NB4 (cell line): ENCODE measurements at places on chromosomes 7 and 10.

DNA sequence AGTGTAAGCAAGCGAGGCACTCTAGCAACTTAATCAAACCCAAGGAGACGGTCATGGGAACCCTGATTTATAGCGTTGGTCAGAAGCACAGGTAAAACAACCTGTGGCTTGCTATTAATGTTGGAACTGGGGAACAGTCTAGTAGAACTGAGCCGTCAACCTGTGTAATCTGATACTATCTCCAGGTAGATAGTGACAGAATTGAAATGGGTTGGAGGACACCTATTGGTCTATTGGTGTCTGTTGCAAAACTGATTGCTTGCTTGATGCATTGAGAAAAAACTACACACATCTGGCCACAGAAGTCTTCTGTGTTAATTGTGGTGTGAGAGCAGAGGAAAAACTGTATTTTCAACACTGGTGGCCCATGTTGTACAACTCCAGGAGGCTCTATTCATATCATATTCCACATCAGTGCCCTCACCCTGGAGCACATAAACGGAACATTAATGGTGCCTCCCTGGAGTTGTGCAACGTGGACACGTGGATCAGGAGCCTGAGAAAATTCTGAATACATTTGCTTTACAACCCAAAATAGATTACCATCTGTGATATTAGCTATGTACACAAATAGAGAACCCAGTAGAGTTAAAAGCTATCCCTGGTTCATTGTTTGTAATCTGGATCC is 112.2 kb downstream of the MYO3A start:
- DNase-seq, result no peak

DNA sequence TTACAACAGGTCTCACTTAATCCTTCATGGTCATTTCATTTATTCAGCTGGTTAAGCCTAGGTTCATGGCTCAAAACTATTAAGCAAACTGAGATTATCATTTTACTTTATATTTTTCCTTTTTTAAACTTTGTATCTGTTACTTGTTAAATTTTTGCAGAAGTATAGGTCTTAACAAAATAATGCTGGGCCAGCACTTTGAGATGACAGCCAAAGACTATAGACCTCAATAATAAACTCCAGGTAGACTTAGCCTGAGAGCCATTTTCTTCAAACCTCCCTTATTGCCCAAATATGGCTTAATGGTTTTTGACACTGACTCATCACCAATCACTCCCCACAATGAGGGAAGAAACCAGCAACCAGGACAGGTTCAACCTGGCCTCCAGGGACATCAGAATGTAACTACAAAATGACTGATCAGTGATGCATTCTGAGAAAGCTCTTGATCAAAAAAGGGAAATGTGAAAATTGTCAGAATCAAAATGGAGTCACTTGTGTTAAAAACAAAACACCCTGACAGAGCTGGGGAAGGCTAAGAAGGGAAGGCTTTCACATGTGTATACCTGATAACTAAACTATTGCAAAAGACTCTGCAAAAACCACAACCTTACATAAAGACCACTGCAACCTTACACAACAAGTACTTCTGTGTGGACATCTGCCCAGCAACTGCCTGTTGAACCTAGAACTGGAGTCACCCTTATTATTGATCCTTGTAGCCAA is 2.1 kb upstream of the CCDC126 start:
- DNase-seq, result peak; percentile 90

DNA sequence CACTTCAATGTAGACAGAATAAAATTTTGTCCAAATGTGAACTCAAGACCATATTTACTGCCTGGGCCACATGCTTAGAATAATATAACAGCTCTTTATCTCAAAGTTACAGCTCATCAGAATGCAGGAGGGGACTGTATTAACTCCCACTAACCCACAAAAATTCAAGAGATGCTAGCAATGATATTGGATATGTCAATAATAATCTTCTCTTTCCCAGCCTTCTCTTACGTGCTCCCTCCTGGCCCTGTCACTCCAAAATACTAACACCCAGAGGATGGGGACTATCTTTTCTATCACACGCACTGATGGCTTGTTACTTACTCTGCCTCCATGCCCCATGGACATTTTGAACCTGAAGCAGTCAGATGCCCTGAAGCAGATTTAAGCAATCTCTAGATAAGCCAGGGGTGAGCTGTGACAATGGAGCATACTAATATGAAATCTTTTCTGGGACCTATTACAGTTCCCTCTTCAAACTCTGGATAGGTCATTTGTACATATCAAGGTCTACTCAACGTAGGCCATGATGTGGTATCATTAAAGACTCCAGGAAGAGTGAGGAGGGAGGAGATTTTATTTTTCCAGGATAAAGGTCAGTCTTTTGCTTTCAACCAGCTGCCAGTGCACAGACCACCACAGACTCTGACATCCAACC is 803.0 kb downstream of the GRM8 start:
- no peak for DNase-seq

DNA sequence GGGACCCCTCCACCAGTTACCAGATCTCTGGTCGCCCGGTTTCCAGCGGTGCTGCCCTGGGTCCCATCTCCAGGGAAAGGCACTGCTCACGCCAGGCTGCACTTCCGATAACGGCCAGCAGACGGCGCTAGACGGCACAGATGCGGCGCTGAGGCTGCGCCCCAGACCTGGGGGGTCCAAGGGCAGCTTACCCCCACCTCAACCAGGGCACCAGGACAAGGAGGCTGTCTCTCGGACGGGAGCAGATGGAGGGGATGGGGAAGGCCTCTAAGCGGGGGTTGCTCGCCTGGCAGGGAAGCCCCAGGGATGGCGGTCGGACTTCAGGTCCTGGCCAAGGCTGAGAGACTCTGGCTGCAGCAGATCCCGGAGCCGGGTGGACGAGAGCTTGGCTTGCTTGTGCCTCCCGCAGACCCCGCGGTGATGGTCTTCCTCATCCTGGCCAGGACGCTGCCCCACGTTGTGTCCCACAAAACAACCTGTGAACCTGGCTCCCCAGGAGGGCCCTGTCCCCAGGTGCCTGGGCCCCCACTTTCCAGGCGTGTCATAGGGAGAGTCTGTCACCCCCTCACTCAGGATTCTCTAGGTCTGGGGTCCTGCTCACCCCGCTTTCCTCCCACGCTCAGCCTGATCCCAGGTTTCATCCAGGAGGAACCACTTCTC is 23.9 kb upstream of the ZNF716 start:
- peak; percentile 12 for DNase-seq

GRCh38 chr10:108203905-108204527 is 1039.5 kb upstream of the SORCS1 start:
- DNase-seq, result no peak

- no peak for DNase-seq
Observed at GRCh38 chr10:94916423-94916822, 22.0 kb upstream of the CYP2C9 start.

DNA sequence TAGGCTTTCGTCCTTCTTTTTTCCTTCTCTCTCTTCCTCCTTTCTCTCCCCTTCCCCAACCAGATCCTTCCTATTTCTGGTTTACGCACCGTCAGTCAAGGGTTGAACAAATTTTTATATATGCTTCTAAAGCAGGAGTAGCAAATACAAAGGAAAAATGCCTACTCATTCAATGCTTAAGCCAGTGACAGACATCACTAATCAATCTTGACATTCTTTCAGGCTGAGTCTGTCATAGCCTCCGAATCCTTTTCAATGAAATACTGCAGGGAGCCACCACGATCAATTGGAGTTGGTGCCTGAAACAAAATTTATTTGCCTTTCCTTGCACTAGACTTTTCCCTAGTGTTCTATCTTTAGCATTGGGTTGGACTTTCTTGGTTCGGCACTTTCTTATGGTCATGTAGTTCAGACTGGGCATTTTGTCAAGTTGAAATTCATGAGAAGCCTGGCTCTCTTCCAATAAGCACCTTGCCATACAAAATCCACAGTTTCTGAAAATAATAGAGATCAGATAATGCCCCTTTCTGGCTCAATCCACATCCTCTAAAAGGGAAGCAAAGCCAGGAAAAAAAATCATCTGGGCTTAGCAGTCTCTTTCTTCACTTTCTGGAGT is 239.5 kb upstream of the PLXNA4 start:
- no peak for DNase-seq

DNA sequence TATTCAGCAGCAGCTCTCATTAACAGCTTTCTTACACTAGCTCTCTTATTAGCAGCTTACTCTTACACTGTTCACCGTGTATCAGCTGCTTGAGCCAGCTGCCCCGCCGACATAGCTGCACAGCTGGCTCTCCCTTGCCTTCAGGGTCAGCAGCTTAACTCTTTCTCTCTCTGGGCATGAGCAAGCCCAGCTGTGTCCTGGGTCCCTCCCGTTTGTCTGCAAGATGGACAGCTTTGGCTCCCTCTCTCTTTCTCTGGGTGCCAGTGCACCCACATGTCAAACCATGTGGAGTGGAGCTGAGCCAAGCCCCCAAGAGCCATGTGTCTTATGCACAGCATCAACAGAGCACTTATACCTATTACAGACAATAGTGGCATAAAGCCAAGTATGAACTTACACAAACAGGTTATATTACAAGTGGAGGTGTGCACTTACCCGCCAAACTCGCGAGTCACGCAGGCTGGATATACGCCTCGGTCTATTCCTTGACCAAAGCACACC is 35.7 kb upstream of the MTPAP start:
- DNase-seq, result peak; percentile 59

GRCh38 chr7:81626008-81626407 is 143.8 kb downstream of the HGF start:
- DNase-seq, result no peak

GRCh38 chr7:35734001-35734483 is 39.1 kb upstream of the HERPUD2 start:
- DNase-seq, result no peak

- peak; percentile 83 for DNase-seq
Observed at GRCh38 chr7:23696916-23697441, 13.0 kb upstream of the STK31 start.

DNA sequence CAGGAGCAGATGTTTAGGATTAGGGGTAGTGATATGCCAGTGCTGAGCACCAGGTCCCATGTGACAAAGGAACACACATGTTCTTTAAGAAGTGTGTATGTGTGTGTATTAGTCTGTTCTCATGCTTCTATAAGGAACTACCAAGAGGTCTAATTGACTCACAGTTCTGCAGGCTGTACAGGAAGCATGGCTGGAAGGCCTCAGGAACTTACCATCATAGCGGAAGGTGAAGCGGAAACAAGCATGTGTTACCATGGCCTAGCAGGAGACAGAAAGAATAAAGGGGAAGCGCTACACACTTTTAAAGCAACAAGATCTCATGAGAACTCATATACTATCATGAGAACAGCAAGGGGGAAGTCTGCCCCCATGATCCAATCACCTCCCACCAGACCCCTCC is 22.8 kb upstream of the PDZD8 start:
- DNase-seq, result no peak

DNA sequence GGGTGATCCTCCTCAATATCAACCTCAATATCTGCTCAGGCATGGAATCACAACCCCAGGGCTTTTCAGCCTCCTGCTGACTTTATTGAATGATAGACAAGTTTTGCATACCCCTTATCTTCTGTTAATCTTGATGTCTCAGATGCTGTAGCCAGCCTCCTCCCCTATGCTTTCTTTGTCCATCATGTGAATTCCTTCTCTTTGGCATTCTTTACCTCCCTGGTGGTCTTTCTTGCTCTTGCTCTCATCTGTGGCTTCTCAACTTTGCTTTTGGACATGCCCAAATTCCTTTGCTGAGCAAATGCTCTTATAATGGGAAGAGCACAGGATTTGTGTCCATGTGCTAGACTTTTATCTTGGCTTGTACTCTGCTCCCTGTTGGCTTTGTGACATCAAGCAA is 73.4 kb upstream of the FAM13C start:
- no peak for DNase-seq

DNA sequence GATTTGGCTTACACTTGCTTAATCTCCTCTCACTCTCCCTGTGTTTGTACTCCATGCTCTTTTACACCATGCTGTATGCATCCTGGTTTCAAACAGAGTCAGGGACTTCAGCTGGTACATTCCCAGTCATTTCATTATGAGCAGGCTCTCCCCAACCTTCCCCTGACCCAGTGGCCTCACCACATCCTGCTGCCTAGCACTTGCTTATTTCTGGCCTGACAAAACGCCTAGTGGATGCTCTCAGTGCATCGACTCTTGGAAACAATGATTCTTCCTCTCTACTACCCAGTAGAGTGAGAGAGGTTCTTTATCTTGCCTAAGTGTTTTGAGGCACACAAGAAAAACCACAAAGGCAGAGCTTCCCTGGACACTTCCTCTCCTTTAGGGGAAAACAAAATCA is 63.4 kb downstream of the CAV1 start:
- DNase-seq, result peak; percentile 8

- no peak for DNase-seq
Observed at GRCh38 chr7:81774551-81774950, 4.7 kb upstream of the HGF start.

- DNase-seq, result peak; percentile 43
Observed at GRCh38 chr10:15879663-15880062, 19.4 kb upstream of the MINDY3 start.

DNA sequence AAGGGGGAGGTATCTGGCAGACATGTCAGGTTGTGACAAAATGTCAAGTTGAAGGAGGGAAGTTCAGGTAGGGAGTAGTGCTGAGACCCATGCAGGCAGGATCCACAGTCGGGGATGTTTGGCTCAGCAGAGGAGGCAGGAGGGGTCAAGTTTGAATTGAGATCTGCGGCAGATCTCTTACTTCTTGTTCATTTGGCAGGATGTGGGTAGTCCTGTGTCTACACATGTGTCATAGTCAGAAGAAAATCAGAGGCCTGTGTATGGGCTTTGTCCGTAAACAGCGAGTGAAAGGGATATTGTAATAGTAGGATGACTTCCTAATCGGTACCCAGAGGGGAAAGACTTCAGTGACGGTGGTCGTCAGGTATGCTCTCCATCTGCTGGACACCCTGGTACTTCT is 203.8 kb upstream of the MTPN start:
- no peak for DNase-seq

- DNase-seq, result peak; percentile 89
Observed at GRCh38 chr7:26293569-26294308, 2.1 kb downstream of the SNX10 start.

GRCh38 chr7:33678569-33679335 is 226.6 kb upstream of the BMPER start:
- no peak for DNase-seq

- DNase-seq, result no peak
Observed at GRCh38 chr7:33710608-33711007, 194.7 kb upstream of the BMPER start.

DNA sequence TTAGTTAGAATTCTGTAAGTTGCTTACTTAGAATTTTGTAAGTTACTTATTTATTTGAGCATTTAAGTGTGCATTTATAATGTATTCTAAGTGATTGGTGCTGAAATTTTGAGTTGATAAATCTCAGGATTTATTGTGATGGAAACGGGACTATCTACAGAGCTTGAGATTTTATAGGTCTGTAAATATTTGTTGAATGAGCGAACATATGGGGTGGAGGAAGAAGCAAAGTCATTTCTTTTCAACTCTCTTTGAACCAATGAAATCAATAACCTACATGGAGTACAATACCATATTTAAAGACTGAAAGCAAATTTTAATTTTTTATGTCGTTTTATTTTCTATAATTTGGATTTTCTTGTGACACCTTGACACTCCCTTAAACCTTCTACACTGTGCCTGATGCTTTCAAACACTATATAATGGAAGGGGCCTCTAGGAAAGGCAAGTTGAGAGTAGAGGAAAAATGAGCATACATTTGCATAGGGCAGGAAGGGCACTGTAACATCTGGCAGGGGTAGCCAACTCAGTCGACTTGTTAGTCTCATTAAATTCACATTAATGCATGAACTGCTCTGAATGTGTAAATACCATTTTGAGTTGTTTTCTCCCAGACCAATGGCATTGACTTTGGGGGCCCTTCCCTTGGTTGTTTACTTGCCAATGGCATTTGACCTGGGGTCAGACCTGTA is 204.2 kb downstream of the DYNC1I1 start:
- DNase-seq, result no peak

GRCh38 chr10:97171001-97171400 is 14.8 kb downstream of the SLIT1 start:
- DNase-seq, result no peak
